ENCODE measurements at places on chromosomes 5 and 9.

DNA sequence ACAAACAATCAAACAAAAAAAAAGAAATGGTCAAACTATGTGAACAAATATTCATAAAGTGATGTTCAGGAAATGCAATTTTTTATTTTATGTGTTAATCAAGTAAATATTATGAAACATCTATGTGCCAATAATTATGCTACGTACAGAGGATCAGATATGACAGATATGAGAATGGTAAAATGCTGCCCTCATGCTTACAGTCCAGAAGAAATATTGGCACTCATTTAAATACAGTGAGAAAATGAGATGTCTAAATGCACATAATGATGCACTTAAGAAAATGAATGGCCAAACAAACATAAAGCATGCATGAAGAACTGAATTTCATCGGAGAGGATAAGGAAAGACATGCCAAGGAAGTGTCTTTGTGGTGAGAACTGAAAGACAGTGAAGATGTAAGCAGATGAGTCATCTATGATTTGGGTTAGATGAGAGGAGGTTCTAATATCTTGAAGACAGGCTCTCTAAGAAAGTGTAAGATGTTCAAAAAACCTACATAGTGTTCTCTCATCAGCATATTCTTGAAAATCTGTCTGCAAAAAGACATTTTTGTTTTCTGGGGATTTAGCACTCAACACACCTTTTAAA is 1231.1 kb upstream of the ACO1 start:
- DNase-seq = no peak

DNA sequence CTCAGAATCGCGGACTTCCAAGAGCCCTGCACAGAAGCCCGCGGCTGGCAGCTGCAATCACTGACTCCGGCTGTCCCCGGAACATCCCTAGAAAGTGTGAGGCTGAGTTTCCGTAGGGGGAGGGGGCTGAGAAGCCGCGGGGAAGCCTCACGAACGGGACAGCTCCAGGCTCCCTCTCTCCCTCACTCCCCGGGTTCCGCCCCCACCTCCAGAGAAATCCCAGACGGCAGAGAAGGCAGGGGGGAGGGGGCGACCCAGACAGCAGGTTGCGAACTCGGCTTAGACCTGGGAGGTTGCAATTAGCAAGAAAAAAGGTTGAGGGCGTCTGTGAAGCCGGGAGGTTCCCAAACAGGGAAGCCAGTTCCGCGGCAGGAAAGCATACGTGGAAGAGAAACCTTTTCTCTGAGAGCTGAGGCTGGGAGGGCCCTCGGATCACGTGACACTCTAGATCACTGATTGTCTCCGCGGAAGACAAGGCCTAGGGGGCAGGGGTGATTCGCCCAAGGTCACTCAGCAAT is 73.8 kb upstream of the CPLX2 start:
- DNase-seq = no peak

DNA sequence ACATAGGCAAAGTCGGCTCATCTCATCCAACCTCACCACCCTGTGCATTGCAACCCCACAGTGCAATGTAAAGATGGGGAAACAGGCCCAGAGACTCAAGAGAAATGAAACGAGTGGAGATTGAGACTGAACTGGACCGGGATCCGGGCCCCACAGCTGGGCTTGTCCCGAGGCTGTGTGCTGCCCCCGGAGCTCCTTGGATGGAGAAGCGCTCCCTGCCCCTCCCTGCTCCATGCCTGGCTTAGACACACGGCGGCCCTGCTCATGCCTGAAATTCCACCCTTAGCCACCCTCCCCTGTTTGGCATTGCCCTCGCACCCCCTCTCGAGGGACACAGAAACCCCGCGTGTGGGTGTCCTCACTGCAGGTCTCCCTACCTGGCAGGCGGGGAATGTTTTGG is 27.2 kb upstream of the FCN1 start:
- no peak for DNase-seq

DNA sequence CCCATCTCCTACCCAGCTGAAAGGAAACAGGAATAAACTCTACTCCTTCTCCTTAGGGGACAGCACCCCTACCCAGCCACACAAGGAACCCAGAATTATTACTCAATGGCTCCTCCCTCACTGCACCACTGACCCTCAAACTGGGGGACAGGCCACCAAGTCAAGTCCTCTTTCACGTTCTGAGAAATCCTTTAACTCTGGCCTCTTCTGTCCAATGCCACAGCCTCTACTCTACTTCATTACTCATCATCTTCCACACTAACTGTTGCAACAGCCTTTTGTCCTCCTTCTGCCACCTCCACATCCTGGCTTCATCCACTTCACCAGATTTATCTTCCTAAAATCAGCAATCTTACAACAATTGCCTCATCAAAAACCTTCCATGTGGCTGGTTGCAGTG is 6.8 kb downstream of the TTC39B start:
- DNase-seq = no peak

GRCh38 chr9:91920630-91921350 is 29.2 kb downstream of the ROR2 start:
- no peak for DNase-seq

DNA sequence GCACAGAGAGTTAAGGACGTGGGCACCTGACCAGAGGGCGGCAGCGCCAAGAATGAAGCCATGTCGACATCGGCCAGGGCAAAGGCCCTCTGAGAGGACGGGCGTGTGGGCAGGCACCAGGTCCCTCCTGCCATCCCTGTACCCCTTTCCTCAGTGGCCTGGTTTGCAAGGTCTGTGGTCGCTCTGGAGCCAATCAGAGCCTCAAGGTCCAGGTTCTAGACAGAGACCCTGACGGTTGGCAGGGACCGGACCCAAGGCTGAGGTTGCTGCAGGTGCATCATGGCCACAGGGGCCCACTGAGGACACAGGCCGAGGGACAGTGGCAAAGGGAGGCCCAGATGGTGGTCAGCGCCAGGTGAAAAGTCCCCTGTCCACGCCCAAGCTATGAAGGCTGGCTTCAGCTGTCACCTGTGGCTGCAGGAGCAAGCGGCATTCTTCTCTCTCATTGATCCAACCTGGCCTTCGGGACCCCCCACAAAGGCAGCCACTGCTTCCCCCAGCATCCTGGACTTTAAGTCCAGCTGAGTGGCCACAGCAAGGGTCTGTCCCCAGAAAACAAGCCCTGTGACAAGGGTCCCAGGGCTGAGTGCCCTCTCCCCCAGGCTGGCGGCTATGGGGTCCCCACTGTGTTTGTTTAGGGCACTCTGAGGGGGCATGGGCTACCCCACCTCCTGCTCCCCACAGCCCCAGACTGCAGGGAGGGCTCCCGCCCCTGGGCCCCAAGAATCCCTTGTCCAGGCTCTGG is 48.9 kb downstream of the VAV2 start:
- no peak for DNase-seq
